Stomach (tissue), 19 donors: ENCODE measurements at places on chromosomes 7 and 10.
A peak's percentile ranks its signal among the peaks of the same experiment; 100 is the strongest.

DNA sequence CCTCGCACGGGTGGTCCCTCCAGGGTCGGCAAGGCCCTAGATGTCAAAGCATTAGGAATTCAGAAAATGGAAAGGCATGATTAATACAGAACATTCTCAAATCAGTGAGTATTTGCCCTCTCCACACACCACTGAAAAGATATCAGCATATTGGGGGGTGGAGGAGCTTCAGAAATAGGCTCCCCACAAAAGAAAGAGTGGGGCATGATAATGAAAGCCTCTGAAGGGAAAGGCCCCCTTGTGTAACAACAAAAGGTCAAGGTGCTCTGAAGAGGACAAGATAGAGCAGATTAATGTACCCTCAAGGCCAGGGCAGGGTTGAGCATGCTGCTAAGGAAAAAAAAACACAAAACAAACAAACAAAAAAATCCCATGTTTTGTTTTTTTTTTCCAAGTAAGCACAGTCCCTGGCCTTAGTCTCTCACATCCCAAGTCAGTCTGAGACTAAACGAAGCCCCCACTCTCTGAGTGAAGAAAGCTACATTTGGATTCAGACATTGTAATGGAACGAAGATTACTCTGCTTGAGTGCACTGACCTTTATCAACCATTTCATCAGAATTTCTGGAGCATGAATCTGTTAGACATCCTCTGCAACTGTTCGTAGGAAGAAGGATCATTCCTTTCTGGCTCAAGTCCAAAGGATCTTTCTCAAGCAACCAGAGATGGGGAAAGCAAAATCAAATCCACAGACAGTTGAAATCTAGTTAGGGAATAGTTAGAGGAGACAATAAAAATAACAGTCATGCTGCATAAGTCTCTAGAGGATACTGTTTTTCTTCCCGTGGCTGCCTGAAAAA is 27.4 kb upstream of the DGKI start:
- peak; percentile 69 for DNase-seq

GRCh38 chr10:12819071-12819470 is 182.4 kb downstream of the CCDC3 start:
- DNase-seq: no peak

DNA sequence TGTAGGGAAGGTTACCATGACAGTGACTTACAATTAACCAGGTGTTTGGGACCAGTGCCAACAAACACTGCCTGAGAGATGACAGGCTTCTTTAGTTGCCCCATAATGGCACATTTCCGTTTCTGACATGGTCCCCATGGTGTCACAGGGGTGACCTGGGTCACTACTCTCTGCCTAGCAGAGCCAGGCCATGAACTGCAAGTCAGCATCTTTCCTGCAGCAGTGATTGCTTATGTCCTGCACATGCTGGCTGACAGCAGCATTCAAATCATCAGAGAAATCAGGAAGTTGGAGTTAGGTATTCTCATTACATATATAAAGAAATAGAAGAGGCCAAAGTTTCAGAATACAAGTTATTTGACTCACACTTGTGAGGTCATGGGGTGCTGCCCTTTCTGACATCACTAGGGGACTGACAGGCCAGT is 47.1 kb upstream of the ZNRF2 start:
- peak; percentile 33 for DNase-seq

DNA sequence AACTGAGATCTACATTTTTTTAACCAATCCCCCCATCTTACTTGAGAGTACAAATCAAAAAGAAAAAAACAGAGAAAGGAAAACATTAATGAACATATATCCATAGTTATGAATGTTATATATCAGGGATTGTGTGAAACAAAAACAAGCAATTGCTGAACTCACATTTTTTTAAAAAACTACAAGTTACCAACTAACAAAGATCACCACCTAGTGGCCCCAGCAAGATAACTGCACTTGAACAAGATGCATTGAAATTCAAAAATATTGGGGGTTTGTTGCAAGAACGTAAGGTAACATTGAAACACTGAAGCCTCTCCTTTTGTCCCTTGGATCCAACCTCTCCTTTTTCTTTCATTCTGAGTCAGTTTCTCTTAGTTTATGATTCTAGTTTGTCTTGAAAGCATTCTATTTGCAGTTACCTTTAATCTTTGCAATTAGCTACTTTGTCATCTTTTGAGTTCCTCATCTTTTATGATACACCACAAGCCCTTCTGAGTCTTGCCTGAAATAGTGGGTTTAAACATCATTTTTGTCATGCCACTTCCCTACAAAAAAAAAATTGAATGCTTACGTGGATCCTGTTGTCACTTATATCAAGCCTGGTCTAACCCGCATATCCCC is 87.3 kb upstream of the TES start:
- peak; percentile 63 for DNase-seq

GRCh38 chr10:62457196-62457595 is 83.0 kb downstream of the ZNF365 start:
- no peak for DNase-seq
